ENCODE measurements at places on chromosomes 2 and 18.
A peak's percentile ranks its signal among the peaks of the same experiment; 100 is the strongest.

- DNase-seq, result no peak
Observed at GRCh38 chr2:222442665-222443064, 18.3 kb downstream of the SGPP2 start.

- no peak for DNase-seq
Observed at GRCh38 chr2:84380875-84381274, 78.2 kb downstream of the SUCLG1 start.

DNA sequence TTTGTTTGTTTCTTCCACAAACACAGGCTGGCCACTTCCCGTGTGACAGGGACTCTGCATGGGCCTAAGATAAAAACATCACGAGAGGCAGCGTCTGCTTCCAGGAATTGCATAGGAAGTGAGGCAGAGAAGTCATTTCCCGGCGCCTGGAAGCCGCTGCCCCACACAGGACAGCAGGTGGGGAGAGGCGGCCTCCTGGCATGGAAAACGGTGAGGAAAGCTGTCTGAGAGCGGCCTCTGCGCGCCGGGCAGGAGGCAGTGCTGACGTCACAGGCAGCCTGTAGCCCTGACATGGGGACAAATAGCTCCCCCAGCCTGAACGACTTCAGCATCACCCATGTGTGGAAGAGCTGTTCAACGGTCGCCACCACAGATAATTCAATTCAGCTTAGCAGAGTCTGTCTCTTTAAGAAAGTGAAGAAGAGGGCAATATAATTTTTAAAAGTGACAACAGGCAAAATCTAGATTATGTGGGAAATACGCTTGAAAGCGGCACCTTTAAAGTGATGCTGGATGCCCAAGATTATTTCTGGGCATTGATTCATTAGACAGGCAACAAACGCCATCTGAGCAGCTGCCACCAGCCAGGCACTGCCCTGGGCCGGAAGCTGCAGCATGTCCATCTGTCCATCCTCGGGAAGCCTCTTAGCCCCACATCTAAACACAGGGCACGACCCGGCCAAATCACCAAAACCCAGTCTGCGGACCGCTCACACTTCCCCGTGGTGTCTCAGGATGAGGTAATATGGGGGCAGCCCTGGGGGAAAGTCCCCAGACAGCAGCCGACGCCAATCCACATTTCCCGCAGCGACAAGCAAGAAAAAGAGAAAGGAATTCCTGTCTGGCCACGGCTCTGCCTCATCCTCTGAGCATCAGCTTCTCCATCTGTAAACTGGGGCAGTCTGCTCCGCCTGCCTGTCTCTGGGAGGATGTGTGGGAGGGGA, 138.9 kb downstream of the PXDN start:
- DNase-seq, result peak; percentile 43

GRCh38 chr18:79869591-79870300, 72.0 kb downstream of the KCNG2 start:
- no peak for DNase-seq

DNA sequence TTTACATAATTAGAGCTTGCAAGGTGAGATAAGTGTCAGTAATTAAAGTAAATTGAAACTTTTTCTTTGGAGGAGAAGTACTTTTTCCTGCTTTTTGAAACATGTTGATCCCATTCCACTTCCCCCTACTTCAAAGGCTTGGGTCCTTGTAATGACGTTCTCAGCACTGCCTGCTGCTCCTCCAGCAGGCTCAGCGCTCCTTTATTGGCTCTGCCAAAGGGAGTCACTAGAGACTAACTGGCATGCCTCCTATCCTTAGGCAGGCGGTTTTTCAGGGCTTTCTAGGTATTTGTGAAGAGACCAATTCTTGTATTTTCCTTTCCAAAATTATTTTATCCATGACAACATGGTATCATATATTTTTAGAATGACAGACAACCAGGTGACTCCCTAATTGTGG, 43.9 kb upstream of the ACADL start:
- DNase-seq, result no peak

GRCh38 chr2:208369091-208369490, 37.5 kb upstream of the PTH2R start:
- DNase-seq, result peak; percentile 58

DNA sequence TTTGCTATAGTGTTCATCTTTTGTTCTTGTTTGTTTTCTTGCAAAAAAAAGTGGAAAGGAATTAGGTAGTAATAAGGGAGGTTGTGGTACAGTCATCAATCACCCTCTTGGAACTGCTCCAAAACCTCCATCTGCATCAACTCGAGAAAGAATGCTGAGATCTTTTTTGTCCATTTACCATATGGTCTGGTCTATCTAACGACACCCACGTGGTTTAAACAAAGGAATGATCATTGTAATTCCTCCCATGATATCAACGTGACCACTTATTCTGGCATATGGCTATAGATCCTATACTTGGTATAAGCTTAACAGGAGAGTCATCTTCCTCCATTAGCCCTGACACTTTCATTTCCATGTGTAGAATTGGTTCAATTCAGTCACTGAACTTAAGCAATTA, 1025.3 kb upstream of the NXPH2 start:
- DNase-seq, result no peak

DNA sequence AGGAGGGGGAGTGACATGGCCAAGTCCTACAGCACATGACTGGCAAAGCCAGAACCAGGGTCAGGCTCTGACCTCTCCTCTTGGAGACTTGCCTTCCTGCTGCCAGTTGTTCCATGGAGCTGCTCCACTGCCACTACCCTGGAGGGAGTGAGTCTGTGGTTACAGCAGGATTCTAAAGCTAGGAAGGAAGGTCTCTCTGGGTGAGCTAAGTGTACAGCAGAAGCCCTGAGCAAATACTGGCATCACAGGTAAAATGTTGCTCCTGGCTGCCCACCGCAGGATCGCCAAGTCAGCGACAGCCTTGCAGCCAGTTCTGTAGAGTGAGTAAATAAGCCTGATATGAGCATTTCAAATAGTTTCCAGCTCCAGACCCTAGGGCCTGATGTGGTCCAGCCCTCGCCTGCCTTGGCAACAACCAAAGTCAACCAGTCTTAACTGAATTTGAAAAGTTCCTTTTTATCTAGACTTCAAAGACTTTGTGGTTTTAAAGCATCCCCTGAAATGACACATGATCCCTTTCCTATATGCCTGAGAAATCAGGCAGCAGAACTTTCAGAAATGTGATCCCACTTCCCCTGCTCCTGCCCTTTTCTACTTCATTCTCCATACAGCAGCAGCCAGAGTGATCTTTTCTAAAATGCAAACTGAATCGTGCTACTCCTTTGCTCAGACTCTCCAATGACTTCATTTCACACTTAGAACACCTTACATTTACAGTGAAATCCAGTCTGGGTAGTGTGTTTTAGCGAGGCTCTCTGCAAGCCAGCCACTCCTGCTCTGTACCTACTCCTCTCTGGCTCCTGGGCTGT, 114.3 kb downstream of the MGAT5 start:
- DNase-seq, result no peak

- DNase-seq, result no peak
Observed at GRCh38 chr2:64639691-64640090, 14.0 kb downstream of the SERTAD2 start.
